MM.1S (cell line): ENCODE measurements at places on chromosomes 6 and 20.

DNA sequence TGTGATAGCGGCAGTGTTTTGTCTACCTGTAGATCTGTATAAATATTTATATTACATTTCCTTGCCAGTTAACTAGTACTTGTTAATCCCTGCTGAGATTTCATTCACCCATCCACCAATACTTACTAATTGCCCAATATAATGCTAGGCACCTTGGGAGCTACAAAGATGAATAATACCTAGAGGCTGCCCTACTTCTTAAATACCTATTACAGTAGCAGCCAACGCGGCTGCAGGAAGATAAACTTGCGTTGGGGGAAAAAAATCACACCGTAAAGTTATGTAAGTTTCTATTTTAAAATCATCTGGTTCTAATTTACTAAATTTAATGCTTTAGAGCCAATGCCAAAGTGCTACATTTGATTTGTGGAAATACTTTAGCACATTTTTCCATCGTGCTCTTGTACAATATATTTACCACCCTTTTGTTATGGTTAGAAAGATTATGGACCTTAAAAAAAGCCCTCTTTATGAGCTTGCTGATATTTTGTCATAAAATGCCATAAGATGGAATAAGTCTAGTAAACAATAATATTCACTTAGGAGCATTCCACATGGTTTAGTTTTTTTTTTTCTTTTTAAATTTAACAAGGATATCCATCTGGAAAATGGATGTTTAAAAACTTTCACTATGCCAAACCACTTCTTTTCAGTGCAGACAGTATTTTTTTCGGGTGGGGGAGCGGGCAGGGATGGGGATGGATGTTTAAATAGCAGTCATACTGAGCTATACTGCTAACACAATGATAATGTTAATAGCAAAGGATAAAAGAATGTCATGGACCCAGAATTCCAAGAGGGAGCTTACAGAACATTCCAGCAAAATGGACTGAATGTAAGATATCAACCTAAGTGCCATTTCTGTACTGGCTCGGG is 13.2 kb upstream of the NEDD9 start:
- DNase-seq, result no peak

- DNase-seq, result peak; percentile 73
Measured at GRCh38 chr6:18262702-18263417, 1.5 kb downstream of the DEK start.

DNA sequence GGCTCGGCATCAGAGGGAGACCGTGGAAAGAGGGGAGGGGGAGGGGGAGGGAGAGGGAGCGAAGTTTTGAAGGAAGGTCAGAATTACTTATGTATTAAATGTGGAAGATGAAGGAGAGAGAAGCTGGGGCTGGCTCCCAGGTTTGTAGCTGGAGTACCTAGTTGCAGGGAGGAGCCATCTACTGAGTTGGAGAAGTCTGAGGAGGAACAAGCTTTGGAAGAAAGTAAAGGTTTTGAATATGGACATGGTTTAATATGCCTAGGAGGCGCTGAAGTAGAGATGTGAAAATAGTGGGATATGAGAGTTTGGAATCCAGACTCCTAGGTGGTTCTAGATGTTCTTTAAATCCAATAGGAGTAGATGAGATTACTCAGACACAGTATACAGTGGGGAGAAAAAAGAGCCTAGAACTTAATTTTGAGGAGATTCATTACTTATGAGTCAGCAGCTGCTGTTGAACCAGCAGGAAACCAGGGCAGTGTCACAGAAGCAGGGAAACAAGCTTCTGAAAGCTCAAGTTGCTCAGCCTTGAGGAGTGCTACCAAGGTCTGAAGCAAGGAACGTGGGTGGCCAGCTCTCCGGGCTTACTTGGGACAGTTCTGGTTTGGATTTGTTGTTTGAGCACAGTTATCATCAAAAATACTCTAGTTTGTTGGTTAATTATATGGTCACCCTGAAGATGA is 149.3 kb downstream of the UTRN start:
- no peak for DNase-seq

DNA sequence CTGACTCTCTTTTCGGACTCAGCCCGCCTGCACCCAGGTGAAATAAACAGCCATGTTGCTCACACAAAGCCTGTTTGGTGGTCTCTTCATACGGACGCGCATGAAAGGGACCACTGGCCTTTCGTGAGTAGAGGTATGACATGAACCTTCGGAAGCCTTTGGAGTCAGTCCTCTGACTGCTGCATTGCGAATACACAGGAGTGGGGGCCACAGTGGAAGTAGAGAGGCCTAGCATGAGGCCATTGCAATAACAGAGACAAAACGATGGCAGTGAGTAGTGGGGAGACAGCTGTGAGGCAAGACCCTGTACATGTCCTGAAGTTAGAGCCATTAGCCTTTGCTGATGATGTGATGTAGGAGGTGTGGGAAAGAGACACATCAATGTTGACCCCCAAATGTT is 56.4 kb downstream of the SMPDL3A start:
- no peak for DNase-seq

- no peak for DNase-seq
Measured at GRCh38 chr20:36153204-36153603, 1.3 kb upstream of the EPB41L1 start.

- peak; percentile 26 for DNase-seq
Measured at GRCh38 chr6:32941214-32941768, 463 bp upstream of the HLA-DMB start.

DNA sequence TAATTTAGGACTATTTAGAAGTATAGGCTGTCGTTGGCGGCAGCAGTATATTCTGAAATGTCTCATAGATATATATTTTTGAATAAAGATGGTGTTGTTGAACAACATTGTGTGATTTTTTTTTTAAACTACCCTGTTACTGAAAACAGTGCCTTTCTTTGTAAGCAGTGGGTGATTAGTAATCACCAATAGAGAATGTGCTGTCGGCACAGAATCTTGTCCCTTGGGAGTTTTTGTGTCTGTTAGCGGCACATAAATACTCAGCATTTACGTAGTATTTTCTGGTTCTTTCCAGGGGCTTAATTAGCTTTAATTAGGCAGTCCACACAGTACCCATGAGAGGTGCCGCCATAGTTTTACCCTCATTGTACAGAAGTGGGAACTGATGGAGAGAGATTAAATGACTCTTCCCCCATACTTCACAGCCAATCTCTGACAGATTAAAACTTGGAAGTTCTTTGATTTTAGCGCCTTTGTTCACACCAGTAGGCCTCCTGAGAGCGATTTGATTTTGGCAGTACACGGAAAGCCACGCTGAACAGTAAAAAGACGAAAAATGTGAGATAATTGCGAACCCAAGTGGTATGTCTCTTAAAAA is 58.8 kb downstream of the RPRD1B start:
- DNase-seq, result no peak

GRCh38 chr6:143743301-143744166 is 65.8 kb downstream of the PHACTR2 start:
- no peak for DNase-seq

DNA sequence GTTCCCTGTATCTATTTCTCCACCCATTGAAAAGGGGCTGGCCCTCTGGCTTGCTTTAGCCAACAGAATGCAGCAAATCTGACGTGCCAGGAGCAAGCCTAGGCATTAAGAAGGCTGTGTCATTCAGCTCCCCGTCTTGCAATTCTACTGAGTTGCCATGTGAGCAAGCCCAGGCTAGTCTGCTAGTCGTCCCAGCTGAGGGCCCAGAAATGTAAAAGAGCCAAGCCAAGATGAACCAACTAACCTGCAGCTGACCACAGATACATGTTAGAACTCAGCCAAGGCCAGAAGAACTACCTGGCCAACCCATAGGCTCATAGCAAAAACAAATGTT is 30.1 kb downstream of the PREP start:
- DNase-seq, result no peak

GRCh38 chr20:2246069-2246491 is 49.7 kb upstream of the TGM3 start:
- DNase-seq, result no peak

DNA sequence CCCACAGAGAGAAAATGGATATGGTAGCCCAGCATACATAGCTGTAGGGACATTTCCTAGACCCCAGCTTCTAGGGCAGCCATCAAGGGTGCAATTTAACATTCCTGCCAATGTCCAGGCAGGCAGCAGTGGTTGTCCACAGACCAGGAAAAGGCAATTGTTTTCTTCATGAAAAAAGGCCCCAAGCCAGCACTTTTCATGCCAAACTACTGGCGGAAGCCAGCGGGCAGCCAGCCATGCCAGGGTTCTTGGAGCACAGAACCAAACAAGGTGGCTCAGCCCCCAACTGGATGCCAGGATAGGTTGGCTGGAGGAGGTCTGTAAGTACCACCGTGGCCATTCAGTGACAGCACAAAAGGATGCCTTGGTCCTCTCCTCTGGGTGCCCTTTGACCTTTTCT is 94.6 kb downstream of the BANF2 start:
- no peak for DNase-seq

- no peak for DNase-seq
Measured at GRCh38 chr6:21022343-21023107, 488.3 kb downstream of the CDKAL1 start.

- peak; percentile 72 for DNase-seq
Measured at GRCh38 chr6:114342826-114343781, at the start of gene HS3ST5. Gene HS3ST5 (minus strand): TSS chr6:114343023. CDS start chr6:114062845, 280,178 bp downstream.

DNA sequence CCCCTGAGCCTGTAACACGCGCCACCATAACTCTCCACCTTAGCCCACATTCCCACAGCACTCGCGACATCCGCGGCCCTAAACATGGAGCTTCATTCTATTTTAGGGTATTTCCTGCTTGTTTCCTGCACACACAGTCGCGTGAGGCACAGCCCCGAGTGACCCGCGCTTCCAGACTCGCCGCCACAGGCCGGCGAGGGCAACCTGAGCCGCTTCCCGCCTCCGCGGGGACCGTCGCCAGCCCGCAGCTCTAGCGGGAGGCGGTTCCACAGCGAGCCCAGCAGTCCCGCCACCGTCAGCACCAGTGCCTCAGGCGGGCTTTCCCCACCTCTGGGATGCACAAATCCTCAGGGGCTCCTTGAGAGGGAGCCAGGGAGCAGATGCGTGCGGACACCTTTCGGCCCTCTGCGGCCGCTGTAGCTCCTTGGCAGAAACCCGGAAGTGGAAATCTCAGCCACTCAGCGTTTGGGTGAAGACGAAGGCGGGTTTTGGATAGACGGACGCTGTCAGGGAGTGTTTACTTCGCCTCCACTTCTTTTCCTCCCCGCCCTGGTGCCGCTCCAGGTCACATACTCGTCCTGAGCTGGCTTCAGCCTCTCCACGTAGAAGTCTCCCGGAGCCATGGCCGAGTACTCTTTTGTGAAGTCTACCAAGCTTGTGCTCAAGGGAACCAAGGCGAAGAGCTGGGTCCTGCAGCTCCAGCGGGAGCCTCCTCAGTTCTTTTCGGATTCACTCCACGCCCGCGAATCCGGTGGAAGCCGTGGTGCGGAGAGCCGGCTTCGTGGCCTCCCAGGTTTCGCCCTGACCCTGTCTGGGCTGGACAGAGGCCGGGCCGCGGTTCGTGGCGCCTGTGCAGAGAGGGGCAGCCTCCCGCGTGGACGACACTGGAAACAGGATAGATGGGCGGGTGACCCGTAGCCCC is 2177.4 kb upstream of the DEFB115 start:
- peak; percentile 76 for DNase-seq

DNA sequence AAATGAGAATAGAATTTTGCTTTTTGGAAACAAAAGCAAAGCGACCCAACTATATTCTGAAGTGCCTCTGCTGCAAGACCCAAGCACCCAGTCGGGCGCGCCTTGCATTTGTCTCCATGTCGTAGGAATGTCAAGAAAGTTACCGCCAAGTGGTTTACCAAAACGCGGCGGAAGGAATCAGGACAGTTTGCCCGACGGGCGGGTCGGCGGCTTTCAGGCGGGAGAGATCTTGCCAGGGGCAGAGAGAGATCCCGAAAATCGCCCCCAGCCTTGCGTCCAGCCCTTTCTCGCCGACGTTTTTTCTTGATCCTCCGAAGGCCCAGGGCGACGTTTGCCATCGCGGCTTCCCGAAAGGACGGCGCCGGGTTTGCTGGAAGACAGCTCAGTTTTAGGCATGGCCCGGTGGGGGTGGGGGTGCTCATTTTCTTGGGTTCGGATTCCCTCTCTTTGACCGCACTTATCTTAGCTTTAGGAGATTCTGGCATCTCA is 4.0 kb upstream of the LIN28B start:
- DNase-seq, result no peak

DNA sequence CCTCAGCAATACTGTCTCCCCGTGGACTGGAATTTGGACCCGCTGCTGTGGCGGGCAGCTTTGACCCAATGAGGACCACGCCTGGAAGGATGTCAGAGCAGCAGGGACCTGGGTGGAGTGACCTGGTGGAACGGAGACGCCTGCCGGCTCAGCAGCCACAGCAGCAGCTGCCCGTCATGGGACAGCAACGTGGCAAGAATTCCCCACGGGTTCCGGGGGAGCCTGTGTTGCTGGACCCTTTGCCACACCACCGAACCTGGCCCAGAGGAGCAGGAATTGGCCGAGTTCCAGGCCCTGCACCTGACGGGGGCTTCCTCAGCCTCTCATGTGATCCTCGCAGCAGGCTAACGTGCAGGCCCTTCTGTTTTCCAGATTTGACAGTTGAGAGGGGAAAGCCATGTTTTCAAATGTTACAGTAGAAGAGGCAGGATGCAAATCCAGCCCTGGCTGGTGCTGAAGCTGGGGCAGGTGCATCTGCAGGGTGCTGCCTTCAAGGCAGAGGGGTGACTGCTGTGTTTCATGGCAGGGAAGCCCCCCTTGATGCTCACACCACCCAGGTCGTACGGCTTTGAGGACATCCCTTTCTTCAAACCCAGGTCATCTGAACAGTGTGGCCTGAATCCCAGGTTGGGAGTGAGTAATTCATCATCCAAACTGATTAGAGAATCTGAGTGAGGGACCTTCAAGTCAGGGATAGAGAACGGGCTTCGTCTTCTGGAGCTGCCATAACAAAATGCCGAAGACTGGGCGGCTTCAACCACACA is 93.4 kb downstream of the THBS2 start:
- no peak for DNase-seq
